ENCODE measurements at places on chromosomes 13 and 19.

DNA sequence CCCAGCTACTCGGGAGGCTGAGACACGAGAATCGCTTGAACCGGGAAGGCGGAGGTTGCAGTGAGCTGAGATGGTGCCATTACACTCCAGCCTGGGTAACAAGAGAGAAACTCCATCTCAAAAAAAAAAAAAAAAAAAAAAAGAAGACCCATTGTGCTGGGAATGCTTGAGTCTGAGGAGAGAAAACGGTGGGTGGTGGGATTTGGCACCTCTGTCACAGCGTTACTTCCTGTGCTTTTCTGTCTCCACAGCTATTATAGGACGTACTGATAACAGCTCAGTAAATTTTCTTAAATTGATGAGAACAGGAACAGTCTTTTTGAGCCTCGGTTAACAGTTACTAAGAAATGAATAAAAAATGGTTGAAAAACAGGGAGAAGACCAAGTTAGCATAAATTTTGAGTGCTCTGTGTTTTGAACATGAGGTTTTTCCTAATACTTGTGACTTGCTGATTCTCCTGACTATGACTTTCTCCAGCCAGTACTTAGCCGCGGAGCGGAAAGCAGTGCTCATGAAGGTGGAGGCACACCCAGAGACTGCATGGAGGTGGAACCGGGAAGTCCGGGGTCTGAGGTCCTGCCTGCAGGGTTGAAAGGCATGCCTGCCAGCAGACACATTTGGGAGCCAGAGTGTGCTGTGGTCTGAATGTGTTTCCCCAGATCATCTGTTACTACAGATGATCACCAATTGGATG, 55.3 kb upstream of the TEX29 start:
- no peak for DNase-seq

DNA sequence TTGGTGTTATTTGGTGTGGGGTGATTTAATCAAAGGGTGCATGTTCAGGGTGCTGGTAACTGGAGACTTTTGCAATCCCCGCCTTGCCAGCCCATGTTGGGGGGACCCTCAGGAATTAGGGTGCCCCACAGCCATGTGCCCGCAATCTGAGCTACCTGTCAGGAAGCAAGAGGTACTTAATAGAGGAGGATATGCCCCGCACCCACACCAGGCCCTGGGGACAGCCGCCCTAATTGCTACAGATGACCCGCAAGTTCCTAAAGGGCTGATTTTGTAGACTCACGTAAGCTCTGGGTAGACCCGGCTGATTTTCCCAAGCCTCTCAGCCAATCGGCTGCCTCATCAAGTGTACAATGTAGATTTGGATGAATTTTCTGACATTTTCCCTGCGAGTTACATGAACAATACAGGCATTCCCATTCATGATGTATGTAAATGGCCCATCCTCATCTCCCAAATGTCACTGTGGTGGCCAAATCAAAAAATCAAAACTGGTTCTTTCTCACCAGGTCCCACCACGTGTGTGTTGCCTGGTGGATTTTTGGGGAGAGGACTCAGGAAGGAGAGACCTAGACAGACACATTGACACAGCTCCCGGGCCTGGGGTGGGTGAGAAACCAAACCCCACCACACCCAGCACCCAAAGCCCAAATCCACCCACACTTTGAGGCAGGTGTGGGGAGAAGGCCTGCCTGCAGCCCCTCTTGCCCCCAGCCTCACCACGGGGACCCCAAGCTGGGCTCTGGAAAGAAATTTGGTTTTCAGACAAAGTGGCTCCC, 119.2 kb upstream of the SPACA7 start:
- no peak for DNase-seq

GRCh38 chr13:40632915-40633314, 33.5 kb downstream of the FOXO1 start:
- no peak for DNase-seq

- peak; percentile 6 for DNase-seq
Measured at GRCh38 chr13:50080203-50080910, 65.1 kb downstream of the KCNRG start.

DNA sequence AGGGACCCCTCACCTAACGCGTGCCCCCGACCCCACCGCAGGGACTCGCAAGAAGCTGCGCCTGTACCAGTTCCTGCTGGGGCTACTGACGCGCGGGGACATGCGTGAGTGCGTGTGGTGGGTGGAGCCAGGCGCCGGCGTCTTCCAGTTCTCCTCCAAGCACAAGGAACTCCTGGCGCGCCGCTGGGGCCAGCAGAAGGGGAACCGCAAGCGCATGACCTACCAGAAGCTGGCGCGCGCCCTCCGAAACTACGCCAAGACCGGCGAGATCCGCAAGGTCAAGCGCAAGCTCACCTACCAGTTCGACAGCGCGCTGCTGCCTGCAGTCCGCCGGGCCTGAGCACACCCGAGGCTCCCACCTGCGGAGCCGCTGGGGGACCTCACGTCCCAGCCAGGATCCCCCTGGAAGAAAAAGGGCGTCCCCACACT, 4.7 kb upstream of the MYBPC2 start:
- peak; percentile 25 for DNase-seq

GRCh38 chr13:79237981-79238380, 168.1 kb downstream of the RBM26 start:
- DNase-seq = no peak

DNA sequence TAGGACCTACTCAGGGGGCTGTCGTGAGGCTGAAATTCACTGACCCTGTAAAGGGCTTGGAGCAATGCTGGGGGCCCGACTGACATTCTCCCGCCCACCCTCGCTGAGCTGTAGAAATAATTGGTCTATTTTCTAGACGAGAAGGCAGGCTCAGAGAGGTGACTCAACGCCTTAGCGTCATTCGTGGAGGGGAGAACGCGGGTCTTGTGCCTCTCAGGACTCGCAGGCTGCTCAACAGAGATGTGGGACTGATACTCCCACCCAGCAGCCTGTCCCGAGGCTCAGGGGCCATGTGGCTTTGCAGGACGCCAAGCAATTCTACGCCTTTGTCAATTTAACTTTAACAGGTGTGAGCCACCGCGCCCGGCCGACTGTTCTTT, 23.6 kb upstream of the ASPDH start:
- DNase-seq = no peak

DNA sequence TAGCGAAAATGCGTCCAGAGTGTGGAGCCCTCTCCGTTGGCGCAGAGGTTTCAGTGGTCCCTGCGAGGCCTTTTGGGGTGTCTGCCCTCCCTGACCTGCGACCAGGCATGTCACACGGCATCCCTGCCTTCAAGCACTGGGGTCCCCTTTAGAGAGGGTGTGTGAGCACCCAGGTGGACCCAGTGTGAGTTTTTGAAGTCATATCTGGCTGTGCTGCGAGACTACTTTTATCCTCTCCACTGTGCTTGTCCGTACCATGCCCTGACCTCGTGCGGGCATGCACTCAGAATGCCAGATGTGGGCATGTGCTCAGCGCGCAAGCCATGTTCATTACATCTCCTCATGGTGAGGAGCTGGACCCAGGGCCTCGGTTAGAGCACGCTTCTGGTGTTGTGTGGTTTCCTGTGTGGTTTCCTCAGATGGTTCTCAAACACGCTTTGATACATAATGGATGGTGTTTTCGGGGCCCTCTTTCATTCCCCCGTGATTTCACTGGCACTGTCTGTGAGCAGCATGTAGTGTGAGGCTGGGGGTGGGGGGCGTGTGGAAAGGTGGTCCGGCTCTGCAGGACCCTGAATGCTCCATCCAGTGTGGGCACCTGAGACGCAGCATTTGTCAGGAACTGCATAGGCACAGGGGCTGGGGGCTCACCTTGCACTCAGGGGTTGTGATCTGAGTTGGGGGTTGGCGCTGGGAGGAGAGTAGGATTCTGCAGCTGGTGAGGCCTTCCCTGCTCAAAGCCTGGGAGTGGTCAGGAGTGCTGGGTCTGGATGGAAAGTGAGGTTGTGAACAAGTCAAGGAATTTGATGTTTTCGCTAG, 2.3 kb downstream of the TFDP1 start:
- no peak for DNase-seq

GRCh38 chr19:10193790-10194499, 808 bp downstream of the DNMT1 start:
- DNase-seq = no peak

GRCh38 chr13:42284068-42284467, 12.1 kb downstream of the AKAP11 start:
- DNase-seq = no peak

- DNase-seq = no peak
Measured at GRCh38 chr19:45187421-45188100, 9.0 kb downstream of the BLOC1S3 start.

- DNase-seq = peak; percentile 35
Measured at GRCh38 chr19:13164343-13165161, 14.3 kb downstream of the IER2 start.

DNA sequence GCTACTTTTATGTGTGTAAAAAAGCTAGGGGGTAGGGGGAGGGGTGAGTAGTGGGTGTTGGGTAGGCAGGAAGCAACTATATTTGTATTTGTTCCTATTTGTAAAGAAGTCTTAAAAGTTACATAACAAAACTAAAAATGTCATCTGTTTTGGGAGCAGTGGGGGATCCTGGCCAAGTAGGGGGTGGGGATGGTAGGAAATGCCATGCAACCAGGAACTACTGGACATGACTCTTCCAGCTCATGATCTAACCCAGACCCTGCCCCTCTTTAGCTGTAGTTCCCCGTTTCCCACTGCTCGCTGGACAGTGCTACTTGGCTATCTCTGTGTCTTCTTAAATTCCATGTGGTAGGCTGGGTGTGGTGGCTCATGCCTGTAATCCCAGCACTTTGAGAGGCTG, 3.2 kb downstream of the GTF3A start:
- no peak for DNase-seq

GRCh38 chr19:49362048-49362928, at the start of gene TEAD2:
TSS of gene TEAD2 (minus strand) at chr19:49362416. CDS start at chr19:49360075, 2,341 bp downstream.
- no peak for DNase-seq

- DNase-seq = no peak
Measured at GRCh38 chr13:56563663-56564062, 577.1 kb upstream of the PRR20A start.

- DNase-seq = no peak
Measured at GRCh38 chr13:77874406-77874805, 44.2 kb downstream of the EDNRB start.

- DNase-seq = no peak
Measured at GRCh38 chr13:65609350-65609749, 1620.8 kb downstream of the PCDH9 start.

DNA sequence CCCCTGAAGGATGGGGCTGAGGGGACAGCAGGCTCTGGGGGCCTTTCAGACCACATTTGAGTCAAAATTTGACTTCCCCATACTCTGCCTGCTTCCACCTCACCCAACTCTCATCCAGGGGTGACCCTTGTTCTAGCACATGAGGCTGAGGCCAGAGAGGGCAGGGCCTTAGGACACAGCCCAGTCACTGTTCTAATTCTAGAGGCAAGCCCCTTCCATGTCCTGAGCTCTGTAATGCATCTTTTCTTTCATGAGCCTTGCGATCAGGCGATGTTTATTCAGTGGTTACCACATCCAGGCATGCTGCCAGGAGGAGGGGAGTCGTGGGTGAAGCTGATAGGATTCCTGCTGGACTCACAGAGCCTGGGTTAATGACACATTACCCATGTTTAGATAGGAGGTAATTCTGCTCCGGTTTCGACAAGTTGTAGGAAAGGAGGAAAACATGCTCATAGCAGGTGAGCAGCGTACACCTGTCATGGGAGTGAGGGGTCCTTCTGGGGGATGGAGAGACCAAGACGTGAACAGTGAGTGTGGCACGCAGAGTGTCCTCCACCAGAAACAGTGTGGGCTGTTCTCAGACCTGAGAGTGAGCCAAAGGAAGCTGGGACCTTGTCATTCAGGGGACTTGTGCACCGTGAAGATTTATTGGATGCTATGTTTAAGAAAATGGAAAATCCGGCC, 9.3 kb downstream of the RPS9 start:
- no peak for DNase-seq

DNA sequence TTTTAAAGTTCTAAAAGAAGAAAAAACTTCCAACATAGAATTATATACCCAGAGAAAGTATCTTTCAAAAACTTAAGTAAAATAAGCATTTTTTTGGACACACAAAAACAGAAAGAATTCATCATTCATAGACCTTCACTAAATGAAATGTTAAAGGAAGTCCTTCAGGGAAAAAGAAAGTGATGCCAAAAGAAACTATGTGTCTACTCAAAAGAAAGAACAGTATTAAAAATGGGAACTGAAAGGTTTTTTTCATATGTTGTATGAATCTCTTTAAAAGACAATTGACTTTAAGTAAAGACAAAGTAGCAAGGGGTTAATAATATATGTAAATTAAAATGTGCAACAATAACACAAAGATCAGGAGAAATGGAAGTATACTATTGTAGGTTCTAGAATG, 96.5 kb downstream of the DHRS12 start:
- no peak for DNase-seq

GRCh38 chr13:99982731-99983498, 1.3 kb downstream of the ZIC2 start:
- no peak for DNase-seq

GRCh38 chr13:94322925-94323763, 156.3 kb downstream of the DCT start:
- no peak for DNase-seq

DNA sequence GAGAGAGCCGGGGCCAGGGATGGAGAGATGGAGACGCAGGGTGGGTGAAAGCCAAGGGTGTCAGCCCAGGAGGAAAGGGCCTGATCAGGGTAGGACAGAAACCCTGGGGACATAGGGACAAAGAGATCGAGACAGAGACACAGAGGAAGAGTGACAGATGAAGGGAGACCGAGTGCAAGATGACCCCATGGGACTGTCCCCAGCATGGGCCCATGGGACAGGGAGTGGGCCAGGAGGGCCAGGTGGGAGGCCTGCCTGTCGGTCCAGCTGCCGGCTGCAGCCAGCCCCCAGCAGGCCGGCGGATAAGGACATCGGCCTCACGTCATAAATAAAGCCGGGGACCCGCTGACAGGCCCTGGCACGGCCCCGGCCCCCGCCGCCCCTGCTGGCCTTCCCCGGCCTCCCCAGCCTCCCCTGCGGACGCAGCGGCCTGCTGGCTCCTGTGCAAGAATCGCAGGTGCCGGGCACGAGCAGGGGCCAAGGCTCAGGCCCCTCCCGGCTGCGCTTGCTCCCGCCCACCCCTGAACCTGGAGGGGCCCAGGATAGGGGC, 6.3 kb downstream of the REX1BD start:
- DNase-seq = no peak

DNA sequence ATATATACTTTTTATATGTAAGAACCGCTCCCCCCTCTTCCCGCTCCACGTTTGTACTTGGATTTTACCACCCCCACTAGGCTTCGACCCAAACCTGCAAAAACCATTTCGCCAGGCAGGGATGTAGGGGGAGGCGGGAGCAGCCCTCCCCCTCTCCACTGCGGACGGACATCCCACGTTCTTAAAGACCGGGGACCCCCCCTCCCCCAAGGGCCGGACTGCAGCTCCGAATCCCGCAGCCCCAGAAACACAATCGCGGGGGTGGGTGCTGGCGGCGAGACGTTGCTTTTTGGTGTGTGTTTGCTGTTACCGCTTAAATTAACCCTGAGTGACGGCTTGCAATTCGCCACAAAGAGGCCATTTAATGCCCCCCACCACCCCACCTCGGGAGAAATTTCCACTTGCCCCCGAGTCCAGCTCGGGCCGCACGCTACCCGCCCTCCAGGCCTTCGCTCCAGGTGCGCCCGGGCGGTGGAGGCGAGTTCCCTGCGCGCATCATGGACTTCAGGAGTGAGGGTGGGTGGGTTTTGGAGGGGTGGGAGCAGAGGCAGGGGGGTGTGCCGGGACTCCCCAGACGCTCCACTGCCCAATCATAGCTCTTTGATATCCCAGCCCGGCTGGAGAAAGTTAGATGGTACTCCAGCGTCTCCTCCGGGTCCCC, 15.8 kb downstream of the NFIX start:
- DNase-seq = no peak

GRCh38 chr19:1917146-1917545, 11.9 kb downstream of the ADAT3 start:
- no peak for DNase-seq

GRCh38 chr13:58004751-58005150, 373.2 kb downstream of the PCDH17 start:
- DNase-seq = no peak

GRCh38 chr19:49390929-49391359, 2.9 kb downstream of the KASH5 start:
- DNase-seq = no peak
